ENCODE measurements at places on chromosomes 3 and 15.

DNA sequence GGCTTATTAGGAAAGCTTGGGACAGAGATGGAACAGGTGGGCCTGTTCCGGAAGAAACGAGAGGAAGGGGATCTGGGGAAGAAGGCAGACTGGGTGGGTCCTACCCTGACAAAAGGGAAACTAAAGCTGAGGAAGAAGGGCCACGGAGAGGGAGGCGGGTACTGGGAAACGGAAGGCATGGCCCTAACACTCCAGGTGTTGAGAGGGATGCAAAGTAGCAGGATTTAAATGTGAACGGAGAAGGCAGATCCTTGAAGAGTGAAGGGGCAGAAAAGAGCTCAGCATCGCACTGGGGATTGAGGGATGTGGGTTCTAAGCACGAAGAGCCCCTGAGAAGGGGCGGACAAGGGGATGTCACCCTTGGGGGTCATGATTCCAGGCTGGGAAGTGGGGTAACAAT lies 735 bp downstream of the STIMATE start:
- no peak overlapping the region for H3K27ac ChIP-seq
- peaks cover 4% of the 10 kb centered on the region for H3K36me3 ChIP-seq
- no peak for DNase-seq
- H3K4me3 ChIP-seq = peak overlapping the region; percentile 99
- no peaks in the 10 kb centered on the region for H3K27me3 ChIP-seq

- H3K27ac ChIP-seq = no peak overlapping the region
- no peaks in the 10 kb centered on the region for H3K36me3 ChIP-seq
- DNase-seq = peak; percentile 42
- H3K4me1 ChIP-seq = no peaks in the 10 kb centered on the region
Observed at GRCh38 chr3:89098964-89099585, 8.3 kb upstream of the EPHA3 start.

DNA sequence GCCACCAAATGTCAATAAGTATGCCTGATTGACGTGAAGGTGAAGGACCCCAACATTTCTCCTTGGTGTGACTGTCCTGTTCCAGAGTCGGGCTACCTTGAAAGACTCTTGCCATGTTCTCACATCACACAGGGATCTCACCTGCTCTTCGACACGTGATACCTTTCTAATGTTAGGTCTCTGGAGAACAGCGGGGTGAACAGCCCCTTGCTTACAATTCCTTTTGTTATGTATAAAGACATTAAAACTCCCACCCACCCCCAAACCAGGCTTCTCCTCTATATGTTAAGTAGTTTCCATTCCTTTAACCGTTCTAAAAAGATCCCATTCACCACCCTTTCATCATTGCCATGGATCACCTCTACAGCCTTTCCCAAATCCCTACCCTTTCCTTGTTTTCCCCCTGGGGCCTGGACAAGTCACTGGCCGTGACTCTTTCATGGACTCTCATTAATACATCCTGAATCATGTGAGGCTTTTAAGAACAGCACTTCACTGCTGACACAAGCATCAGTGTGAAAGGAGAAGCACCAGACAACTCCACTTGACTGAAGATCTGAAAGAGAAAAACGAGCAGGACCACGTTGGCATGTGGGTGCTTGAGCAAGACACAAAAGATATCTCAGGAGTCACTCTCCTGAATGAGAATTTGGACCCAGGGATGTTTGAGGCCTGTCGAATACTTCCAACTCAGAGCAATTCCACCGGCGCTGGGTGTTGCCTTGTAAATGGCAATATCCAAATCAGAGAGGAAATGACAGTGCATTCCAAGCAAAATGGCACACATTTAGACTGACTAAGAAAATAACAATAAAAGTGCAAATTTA lies 115.0 kb downstream of the FOXP1 start:
- H3K27ac ChIP-seq = no peak overlapping the region
- DNase-seq = no peak
- peaks cover 8% of the 10 kb centered on the region for H3K4me1 ChIP-seq
- H3K4me3 ChIP-seq = no peak overlapping the region

DNA sequence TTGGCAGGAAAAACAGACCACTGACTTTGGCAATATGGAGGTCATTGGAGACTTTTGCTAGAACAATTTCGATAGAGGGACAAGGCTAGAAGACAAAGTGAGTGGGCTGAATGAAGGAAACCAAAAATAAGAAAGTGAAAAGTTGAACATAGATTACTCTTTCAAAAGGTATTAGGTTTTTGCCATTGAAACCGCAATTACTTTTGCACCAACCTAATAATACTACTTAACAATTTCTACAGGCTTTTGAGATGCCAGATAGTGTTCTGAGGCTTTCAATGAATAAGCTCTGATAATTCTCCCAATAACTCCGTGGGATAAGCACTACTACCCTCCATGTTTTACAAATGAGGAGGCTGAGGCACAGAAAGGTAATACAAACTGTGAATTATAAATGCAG lies 85.0 kb downstream of the MDFIC2 start:
- no peaks in the 10 kb centered on the region for H3K27me3 ChIP-seq
- H3K4me3 ChIP-seq = no peak overlapping the region
- DNase-seq = no peak
- H3K27ac ChIP-seq = no peak overlapping the region
- H3K36me3 ChIP-seq = no peaks in the 10 kb centered on the region
- peaks cover 14% of the 10 kb centered on the region for H3K4me1 ChIP-seq

DNA sequence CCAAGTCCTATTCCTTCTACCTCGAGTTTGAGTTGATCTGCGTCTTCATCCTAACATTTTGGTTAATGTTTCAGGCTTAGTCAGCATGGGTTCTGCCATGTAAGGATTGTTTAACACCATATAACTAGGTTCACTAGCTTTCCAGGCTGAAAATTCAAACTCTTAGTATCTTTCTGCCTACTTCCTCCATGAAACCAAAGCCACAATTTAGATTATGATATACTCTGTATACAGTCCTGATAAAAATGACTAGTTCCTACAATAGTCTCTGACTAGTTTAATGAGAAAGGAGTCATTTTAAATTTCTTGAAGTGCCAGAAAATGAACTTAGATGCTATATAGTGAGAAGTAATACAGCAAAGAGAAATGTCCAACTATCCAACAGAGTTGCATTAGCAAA lies 6.6 kb upstream of the BTLA start:
- no peaks in the 10 kb centered on the region for H3K36me3 ChIP-seq
- no peak overlapping the region for H3K27ac ChIP-seq
- no peaks in the 10 kb centered on the region for H3K4me1 ChIP-seq

DNA sequence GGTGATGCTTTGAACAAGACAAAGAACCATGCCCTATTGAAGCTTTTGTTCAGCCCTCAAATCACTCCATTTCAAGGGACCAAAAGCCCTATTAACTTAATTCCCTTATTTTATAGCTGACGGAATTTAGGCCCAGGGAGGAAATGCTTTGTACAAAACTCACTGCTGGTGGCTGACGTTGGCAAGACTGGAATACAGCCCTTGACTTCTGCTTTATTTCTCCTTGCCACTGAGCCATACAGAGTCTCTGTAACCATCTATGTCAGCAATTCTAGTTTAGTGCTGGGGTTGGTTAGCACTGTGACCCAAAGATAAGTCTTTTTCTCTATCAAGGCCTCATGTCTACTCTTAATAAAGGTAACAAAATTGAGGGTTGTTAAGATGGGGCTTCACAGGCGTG lies 316.1 kb upstream of the TPRG1 start:
- H3K27me3 ChIP-seq = no peaks in the 10 kb centered on the region
- H3K4me3 ChIP-seq = no peak overlapping the region
- H3K4me1 ChIP-seq = peaks cover 6% of the 10 kb centered on the region
- DNase-seq = no peak

DNA sequence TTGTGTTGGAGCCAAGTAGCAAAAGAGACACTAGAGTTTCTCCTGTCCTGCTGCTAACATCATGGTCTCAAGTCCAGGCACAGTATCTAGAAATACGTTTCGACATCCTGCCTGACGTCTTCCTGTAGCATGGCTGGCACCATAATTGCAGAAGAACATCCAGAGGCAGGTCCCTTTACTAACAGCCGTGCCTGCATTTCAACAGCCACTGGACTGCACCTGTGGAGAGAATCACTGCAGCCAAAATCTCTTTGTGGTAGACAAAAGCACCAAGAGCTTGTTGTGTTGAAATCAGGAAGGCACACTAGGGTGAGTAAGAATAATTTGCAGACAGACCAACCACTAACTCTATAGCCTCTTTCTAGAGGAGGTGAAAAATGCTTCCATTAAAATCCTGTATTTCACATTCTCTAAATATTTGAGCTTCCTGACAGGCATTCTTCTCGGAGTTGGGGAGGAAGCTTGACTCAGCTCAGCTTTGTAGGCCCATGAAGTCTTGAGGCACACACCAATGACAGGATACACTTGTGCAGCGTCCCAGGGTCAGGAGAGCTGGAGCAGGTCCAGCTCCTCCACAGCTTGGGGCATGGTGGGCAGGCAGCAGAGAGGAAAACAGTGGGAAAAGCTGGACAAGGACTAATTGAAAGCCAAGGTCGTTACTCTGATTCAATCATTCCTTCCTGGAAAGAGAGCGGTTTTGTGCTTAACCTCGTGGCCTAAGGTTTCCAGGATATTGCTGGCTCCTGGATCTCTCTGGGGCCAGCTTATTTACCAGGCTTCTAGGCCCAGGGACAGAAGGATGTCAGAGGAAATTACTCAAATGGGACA lies 244.9 kb downstream of the FAM43A start:
- H3K4me1 ChIP-seq = peaks cover 1% of the 10 kb centered on the region
- H3K27me3 ChIP-seq = no peaks in the 10 kb centered on the region
- no peak overlapping the region for H3K27ac ChIP-seq
- no peak overlapping the region for H3K4me3 ChIP-seq
- no peak for DNase-seq

GRCh38 chr15:98257290-98257689 lies 296.8 kb downstream of the ARRDC4 start:
- H3K4me1 ChIP-seq = no peaks in the 10 kb centered on the region
- DNase-seq = no peak
- no peaks in the 10 kb centered on the region for H3K36me3 ChIP-seq

DNA sequence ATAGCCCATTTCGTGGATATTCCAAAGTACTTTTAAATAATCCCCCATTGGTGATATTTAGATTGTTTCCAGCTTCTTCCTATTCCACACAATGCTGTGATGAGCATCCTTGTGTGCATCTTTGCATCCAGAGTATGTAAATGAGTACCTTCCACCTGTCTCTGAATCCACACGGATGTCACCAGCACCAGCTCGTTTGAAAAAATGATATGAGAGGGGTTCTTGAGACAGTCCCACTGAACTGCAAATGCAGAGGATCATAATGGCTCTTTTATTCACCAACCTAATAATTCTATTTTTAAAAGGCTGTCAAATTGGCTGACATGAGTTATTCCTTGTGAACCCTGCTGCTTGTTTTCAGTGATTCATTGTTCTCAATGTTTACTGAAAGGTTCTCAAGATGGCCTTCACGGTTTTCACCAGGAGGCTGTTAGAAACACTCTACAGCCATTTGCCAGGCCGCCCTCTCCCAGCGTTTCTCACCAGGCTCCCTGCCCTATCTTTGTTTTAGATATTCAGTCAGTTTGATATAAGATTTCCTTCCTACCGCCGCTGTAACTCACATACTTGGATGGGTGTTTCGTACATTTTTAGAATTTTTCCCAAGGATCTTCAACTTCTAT lies 96.7 kb upstream of the PTPRG start:
- H3K36me3 ChIP-seq = no peaks in the 10 kb centered on the region
- H3K27ac ChIP-seq = no peak overlapping the region
- DNase-seq = no peak
- no peaks in the 10 kb centered on the region for H3K4me1 ChIP-seq
- no peaks in the 10 kb centered on the region for H3K27me3 ChIP-seq

- DNase-seq = no peak
- H3K4me1 ChIP-seq = peaks cover 19% of the 10 kb centered on the region
- H3K4me3 ChIP-seq = no peak overlapping the region
- H3K27ac ChIP-seq = peak overlapping the region; percentile 74
- no peaks in the 10 kb centered on the region for H3K27me3 ChIP-seq
Observed at GRCh38 chr15:91622711-91623342, 230.7 kb upstream of the SLCO3A1 start.

GRCh38 chr3:101848754-101849713 lies at the start of gene NFKBIZ:
Gene NFKBIZ (plus strand): TSS chr3:101849514. CDS start chr3:101849629, 115 bp downstream.
- peak; percentile 81 for DNase-seq
- no peaks in the 10 kb centered on the region for H3K27me3 ChIP-seq
- H3K4me1 ChIP-seq = peaks cover 5% of the 10 kb centered on the region
- H3K27ac ChIP-seq = peak within 1 kb of the TSS; percentile 79

- no peak for DNase-seq
- H3K27me3 ChIP-seq = no peaks in the 10 kb centered on the region
- H3K36me3 ChIP-seq = peaks cover 79% of the 10 kb centered on the region
- H3K4me1 ChIP-seq = peaks cover 4% of the 10 kb centered on the region
- no peak overlapping the region for H3K4me3 ChIP-seq
Observed at GRCh38 chr15:65512189-65512588, 5.3 kb downstream of the DPP8 start.

GRCh38 chr3:60081381-60082095 lies 1031.7 kb upstream of the CFAP20DC start:
- no peaks in the 10 kb centered on the region for H3K4me1 ChIP-seq
- H3K27me3 ChIP-seq = no peaks in the 10 kb centered on the region
- no peak overlapping the region for H3K4me3 ChIP-seq
- DNase-seq = no peak
